ENCODE measurements at places on chromosomes 2 and 18.

DNA sequence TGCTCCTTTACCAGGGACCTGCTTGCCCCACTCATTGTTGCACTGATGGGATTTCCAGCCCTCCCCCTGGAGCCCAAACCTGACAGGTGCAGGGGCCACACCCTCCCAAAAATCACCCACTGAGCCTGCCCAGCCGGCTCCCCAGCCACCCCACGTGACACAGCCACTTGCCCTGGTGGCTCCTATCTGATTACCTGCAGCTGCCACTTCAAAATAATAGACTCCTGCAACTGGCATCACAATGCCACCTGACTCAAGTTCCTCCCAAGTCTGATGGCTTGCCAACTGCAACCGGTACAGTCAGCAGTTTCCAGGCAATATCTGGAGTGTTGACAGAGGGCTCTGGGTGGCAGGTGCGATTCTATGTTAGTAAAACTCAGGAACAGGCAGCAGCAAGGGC is 66.2 kb downstream of the CRACDL start:
- DNase-seq, result no peak

GRCh38 chr2:39234754-39235153 is 9.0 kb downstream of the CDKL4 start:
- no peak for DNase-seq

DNA sequence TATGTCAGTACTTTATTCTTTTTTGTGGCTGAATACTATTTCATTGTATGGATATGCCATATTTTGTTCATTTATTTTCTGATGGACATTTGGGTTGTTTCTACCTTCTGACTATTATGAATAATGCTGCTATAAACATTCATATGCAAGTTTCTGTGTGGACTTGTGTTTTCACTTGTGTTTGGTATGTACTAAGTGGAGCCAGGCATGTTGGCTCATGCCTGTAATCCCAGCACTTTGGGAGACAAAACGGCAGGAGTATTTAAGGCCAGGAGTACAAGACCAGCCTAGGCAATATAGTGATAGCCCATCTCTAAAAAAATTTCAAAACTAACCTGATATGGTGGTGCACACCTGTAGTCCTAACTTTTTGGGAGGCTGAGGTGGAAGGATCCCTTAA is 23.3 kb downstream of the MARCHF7 start:
- DNase-seq, result no peak

DNA sequence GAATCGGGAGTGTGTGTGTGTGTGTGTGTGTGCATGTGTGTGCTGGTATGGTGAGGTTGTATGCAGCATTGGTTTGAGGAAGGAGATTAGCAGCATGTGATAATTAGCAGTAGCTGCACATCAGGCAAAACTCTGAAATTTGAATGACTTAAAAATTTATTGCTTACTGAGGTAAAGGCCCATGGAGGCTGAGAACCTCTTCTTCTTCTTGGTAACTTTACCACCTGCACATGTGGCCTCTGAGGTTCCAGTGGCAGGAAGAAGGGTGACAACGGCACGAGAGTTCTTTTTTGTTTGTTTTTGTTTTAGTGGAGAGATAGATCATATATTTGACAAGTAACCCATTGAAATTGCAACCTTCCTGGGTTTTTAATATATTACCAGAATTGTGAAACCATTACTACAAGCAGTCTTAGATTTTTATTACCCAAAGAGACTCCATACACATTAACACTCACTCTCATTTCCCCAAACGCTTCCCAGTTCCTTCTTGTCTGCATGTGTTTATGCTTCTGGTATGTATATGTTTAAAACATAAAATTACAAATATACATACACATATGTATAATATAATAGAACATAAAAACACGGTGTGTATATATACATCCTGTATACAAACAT is 292.1 kb downstream of the PTGR3 start:
- DNase-seq, result no peak

DNA sequence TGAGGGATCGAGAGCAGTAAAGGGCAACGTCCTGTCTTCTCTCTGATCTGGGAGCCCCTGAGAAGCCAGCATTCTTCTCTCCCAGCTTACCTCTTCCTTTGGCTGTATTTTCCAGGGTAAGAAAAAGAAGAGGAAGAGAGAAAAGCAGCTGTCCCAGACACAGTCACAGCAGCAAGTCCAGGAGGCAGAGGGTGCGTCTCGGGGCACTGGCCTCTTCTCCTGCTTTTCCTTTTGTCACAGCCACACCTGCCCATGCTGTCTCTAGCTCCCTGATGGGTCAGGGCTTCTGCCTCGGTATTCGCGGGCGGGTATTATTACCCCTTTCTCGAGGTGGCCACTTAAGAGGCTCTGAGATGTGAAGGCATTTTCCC is 20.3 kb downstream of the TGOLN2 start:
- no peak for DNase-seq

DNA sequence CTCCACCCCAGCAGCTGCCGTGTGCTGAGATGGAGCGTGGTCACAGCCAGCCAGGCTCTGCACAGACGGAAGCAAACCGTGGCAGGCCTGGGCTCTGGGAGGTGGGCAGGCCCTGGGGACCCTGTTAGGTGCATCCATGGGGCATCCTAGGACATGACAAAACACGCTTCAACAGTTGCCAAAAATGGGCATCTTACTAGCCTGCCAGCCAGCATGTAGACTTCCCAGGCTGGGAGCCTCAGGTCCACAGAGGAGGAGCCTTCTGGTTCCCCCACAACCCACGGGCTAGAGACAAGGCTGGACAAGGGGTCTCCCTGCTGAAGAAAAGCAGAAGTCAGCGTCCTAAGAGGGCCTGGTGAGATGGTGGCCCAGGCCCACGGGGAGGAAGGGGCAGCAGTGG is 139.5 kb downstream of the HDAC4 start:
- no peak for DNase-seq

DNA sequence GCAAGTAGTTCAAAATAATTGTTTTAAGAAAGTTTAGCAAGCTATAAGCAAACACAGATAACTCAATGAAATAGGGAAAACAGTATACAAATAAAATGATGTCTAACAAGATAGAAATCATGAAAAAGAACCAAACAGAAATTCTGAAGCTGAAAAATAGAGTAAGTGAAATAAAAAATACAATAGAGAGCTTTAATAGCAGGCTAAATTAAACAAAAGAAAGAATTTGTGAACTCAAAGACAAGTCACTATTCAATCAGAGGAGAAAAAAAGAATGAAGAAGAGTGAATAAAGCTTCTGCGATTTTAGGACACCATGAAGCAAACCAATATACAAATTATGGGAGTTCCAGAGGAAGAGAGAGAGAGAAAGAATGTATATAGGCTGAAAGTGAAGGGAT is 576.8 kb downstream of the STK39 start:
- no peak for DNase-seq

DNA sequence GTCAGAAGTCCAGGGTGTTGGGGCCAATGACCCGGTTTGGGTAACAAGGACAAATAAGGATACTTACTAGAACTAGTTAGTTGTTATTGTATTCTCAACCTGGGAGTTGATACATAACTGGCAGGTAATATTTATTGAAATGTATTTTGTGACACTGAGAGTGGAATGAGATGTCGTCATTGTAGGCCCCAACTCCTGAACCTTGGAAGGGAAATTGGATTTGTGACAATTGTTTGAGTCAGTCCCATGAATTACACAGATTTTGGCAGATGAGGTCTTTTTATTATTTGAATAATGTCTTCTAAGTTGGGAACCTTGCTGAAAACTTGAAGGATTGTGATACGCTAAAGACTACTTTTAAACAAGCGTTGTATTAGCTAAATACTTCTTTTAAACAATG is 5.1 kb downstream of the TIMM21 start:
- no peak for DNase-seq

- DNase-seq, result no peak
These were observed 16.9 kb upstream of the SCLY start for GRCh38 chr2:238043851-238044250.

- DNase-seq, result no peak
These were observed 679.6 kb downstream of the MBD2 start for GRCh38 chr18:53544917-53545316.

DNA sequence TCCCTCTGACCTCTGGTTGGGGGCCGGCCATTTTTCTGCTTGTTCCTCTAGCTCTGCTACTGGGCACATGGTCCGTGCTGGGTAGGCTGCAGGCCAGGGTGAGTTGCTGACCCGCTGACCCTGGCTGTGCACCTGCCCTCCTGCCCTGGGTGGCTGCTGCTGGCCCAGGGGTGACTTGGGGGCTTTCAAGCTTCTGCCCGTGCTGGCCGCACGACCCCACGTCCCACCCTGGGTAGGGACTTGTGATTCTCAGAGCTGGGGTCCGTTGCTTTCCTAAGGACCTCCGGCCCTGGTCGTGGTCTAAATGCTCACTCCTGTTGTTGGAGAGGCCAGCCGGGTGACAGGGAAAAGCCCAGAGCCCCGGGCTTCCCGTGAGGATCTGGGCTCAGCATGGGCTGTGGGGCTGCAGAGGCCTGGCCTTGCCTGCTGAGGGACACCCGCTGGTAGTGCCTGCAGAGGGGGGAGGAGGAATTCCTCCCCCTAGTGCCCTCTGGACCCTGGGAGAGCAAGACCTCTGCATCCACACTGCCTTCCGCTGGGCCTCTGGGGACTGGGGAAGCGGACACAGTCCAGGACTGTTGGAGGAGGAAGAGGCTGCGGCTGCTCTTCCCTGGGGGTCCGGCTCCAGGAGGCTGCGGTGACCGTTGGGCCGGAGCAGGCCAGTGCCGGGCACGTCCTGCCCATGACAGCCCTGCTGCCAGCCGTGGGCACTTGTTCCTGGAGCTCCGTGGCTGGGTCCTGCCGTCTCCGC is 6.3 kb upstream of the GAL3ST2 start:
- DNase-seq, result no peak

- no peak for DNase-seq
These were observed 8.6 kb downstream of the ITPRID2 start for GRCh38 chr2:181900007-181900651.

DNA sequence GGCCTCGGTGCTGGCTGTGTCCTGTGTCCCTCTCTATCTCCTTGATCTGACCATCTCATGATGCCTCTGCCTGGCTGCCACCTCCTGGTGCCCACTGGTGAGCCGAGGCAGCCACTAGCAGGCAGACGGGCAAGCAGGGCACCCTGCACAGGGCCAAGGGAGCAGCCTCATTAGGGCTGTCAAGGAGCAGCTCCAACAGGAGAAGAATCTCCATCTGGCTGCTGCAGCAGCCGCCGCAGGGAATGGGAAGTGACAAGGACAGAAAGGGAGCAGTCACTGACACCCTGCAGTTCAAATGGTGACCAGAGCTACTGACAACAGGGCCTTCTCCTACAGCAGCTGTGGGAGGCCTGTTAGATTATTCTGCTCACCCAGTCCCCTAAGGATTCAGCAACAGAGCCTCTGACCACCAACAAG is 32.6 kb downstream of the ALPK2 start:
- no peak for DNase-seq
